ENCODE measurements at places on chromosomes 1 and 21. TPM values are rescaled to one million over a fixed set of nuclear protein-coding genes. Genes with fewer than 3 reads are reported as not detected.

DNA sequence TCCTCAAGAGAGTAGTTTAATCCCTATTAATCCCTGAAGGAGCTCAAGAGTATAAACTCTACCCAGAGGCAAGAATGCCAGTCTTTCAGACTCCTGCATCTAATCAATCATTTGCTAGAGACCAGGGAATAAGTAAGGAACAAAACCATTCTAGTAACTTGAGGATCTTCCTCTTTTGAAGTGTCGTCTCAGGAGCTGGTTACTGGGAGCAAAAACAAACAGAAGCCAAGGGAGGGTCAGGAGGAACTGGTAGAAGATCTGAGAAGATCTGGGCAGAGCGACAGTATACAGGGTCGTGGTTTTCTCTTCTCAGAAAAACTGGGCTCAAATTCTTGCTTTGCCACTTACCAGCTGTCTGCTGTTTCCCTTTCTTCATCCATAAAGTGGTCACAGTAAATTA is 69.3 kb downstream of the RPS6KA1 start:
- H3K4me3 ChIP-seq: no peak overlapping the region
- peak; percentile 39 for DNase-seq
- peaks cover 3% of the 10 kb centered on the region for H3K27me3 ChIP-seq
- H3K4me1 ChIP-seq: no peaks in the 10 kb centered on the region
- H3K36me3 ChIP-seq: no peaks in the 10 kb centered on the region

- no peak overlapping the region for H3K4me3 ChIP-seq
- peak; percentile 93 for DNase-seq
- peak overlapping the region; percentile 79 for H3K27ac ChIP-seq
- H3K4me1 ChIP-seq: peaks cover 44% of the 10 kb centered on the region
- H3K27me3 ChIP-seq: no peaks in the 10 kb centered on the region
Observed at GRCh38 chr1:9438431-9439073, 100.7 kb upstream of the SLC25A33 start.

The ADAM15 gene
- total RNA-seq: 41.8 TPM

GRCh38 chr1:225996946-225997545 is 2.1 kb downstream of the SDE2 start:
- peaks cover 18% of the 10 kb centered on the region for H3K4me1 ChIP-seq
- no peak for DNase-seq
- H3K4me3 ChIP-seq: no peak overlapping the region
- H3K36me3 ChIP-seq: peaks cover 20% of the 10 kb centered on the region
- H3K27ac ChIP-seq: no peak overlapping the region

The WNT2B gene
- total RNA-seq: 7.8 TPM

- peaks cover 39% of the 10 kb centered on the region for H3K4me1 ChIP-seq
- no peaks in the 10 kb centered on the region for H3K27me3 ChIP-seq
- H3K36me3 ChIP-seq: peaks cover 26% of the 10 kb centered on the region
- H3K4me3 ChIP-seq: no peak overlapping the region
- no peak for DNase-seq
Observed at GRCh38 chr1:11156441-11156840, 32.7 kb upstream of the ANGPTL7 start.

DNA sequence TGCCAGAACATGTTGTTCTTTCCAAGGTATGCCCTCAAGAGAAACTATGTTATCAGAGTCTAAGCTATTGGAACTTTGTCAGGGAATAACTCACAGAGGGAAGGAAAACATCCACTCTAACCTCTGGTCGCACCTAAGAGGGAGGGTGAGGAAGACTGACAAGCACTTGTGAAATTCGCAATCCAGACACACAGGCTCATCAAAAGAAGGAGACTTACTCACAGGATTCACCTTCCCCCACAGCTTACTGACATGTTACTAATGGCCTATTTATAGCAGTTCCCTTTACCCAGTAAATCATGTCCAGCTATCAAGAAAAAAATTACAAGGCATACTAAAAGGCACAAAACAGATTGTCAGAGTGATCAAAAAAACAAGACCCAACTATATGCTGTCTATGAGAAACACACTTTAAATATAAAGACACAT is 36.9 kb downstream of the WDR64 start:
- DNase-seq: no peak
- H3K4me1 ChIP-seq: no peaks in the 10 kb centered on the region

The OR2T29 gene
- not detected for total RNA-seq

- no peak overlapping the region for H3K27ac ChIP-seq
- no peak overlapping the region for H3K4me3 ChIP-seq
- no peaks in the 10 kb centered on the region for H3K27me3 ChIP-seq
- H3K36me3 ChIP-seq: no peaks in the 10 kb centered on the region
Observed at GRCh38 chr1:79196211-79196610, 189.7 kb upstream of the ADGRL4 start.

DNA sequence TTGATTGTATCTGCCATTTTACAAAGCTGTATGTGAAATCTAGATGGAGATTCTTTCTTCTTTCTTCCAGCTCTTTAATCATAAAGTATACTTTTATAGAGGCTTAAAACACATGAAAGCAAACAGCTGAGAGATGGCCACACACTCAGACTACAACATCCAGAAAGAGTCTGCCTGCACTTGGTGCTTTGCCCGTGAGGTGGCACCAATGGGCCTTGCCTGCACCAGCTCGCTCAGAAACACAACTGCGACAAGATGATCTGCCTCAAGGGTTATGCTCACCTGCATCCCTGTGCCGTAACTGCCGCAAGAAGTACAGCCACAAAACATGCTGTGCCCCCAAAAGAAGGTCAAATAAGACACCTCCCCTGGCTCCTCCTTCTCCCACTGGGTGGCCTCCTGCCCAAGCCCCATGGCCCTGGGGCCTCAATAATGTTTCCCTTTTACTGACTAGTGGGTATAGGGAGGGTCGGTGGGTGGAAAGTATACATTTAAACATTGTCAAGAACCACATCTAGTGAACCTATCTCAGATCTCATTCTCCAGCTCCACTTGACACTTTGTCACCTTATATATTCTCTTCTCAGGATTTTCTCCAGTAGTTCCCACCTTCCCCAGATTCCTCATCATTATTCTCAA is 66.7 kb upstream of the ANGPTL3 start:
- H3K27ac ChIP-seq: no peak overlapping the region
- peaks cover 16% of the 10 kb centered on the region for H3K36me3 ChIP-seq
- H3K4me3 ChIP-seq: no peak overlapping the region
- peak; percentile 40 for DNase-seq
- no peaks in the 10 kb centered on the region for H3K27me3 ChIP-seq

DNA sequence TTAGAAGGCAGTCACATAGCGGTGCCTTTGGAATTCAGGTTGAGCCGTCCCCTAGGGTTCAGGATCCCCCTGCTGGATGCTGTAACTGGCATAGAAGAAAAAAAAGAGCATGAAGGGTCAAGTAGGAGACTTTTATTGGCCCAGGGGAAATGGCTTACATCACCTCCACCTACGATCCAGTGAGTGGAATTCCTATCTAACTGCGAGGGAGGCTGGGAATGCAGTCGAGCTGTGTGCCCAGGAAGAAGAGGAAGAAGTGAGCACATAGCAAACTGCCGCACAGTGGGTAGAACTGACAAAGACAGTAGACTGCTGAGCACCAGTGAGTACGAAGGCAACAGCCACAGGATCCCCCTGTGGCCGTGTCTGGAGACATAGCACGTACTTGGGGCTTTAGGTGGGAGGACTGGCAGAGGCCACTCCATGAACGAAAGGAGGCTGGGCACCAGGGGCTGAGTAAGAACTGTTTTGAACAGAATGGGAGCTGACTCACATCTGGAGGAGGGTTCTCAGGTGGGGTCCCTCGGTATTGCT is 79.2 kb downstream of the RNF220 start:
- no peak for DNase-seq
- peaks cover 5% of the 10 kb centered on the region for H3K4me1 ChIP-seq
- H3K4me3 ChIP-seq: no peak overlapping the region
- no peak overlapping the region for H3K27ac ChIP-seq
- H3K36me3 ChIP-seq: no peaks in the 10 kb centered on the region

The B3GALT5 gene
- 0.27 TPM for total RNA-seq

DNA sequence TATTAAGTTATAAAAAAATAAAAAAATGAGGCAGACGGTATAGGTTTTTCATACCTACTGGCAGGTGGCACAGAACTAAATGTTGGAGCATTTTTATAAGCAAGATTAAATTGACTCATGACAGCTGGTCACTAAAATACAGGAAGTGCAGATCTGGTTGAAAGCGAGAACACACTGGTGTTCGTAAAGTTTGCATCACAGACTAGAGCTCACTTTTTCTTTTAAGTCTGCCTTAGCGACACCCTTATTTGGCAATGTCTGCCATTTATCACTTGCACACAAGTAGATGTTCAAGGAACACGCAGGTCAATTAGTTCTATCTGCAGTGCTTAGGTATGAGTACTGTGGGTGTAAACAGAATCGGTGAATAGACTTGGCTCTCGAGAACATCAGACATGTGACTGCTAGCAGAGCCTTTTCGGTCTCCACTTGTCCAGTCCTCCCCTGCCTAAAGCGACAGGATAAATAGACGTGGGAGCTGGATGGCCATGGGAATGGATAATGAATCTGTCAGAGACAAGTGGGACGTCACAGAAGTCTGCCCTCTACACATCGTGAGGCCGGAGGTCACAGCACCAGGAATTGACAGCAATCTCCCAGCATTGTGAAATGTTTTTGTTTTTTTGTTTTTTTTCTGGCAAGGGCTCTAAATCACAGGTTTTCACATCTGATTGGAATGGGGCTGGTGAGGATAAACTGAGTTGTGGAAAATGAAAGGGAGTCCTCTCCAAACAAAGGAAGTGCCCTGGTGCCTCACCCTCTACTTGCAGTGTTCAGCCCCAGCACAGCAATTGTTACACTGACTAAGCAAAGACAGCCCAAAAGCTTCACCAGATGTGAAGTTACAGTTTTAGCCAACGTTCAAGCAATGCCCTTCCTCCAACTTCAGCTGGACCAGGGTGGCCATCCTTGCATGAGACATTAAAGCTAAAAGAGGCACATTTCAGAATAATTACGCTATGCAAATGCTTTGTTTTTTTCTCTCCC is 248.9 kb downstream of the NTNG1 start:
- H3K27me3 ChIP-seq: no peaks in the 10 kb centered on the region
- H3K4me1 ChIP-seq: no peaks in the 10 kb centered on the region
- H3K36me3 ChIP-seq: no peaks in the 10 kb centered on the region
- H3K4me3 ChIP-seq: no peak overlapping the region
- DNase-seq: no peak
- no peak overlapping the region for H3K27ac ChIP-seq

The SPRR2E gene
- total RNA-seq: not detected

The CFAP45 gene
- 0.22 TPM for total RNA-seq

DNA sequence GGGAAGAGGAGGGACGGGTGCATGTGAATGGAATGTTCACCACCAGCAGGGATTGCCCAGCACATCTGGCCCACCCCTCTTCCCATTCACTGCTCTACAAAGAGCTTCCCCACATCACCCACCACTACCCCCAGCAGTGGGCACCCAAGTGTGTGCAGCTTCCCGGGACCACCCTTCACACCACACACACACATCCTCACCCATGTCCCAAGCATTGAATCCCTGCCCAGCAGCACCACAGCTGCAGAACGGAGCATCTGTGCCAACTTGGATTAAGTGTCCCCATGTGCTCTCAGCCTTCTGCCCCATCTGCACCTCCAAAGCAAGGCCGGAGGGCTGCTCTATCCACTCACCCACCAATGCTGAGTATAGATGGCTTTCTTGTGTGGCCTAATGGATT is 141.4 kb downstream of the PSMG1 start:
- no peaks in the 10 kb centered on the region for H3K36me3 ChIP-seq
- peaks cover 17% of the 10 kb centered on the region for H3K4me1 ChIP-seq
- no peaks in the 10 kb centered on the region for H3K27me3 ChIP-seq
- no peak overlapping the region for H3K27ac ChIP-seq
- H3K4me3 ChIP-seq: no peak overlapping the region

- peak; percentile 72 for DNase-seq
- H3K4me1 ChIP-seq: peaks cover 5% of the 10 kb centered on the region
- H3K4me3 ChIP-seq: no peak overlapping the region
- no peaks in the 10 kb centered on the region for H3K27me3 ChIP-seq
- H3K36me3 ChIP-seq: no peaks in the 10 kb centered on the region
- no peak overlapping the region for H3K27ac ChIP-seq
Observed at GRCh38 chr1:236608930-236609726, 4.8 kb upstream of the HEATR1 start.

GRCh38 chr1:67564193-67564592 is 120.8 kb upstream of the GADD45A start:
- H3K4me1 ChIP-seq: peaks cover 17% of the 10 kb centered on the region
- no peak overlapping the region for H3K4me3 ChIP-seq
- DNase-seq: no peak

- H3K4me1 ChIP-seq: no peaks in the 10 kb centered on the region
- H3K27me3 ChIP-seq: no peaks in the 10 kb centered on the region
- no peak overlapping the region for H3K27ac ChIP-seq
- no peak overlapping the region for H3K4me3 ChIP-seq
- peak; percentile 20 for DNase-seq
- peaks cover 23% of the 10 kb centered on the region for H3K36me3 ChIP-seq
Observed at GRCh38 chr1:28282426-28283407, 23.4 kb downstream of the SESN2 start.

- no peak for DNase-seq
- H3K36me3 ChIP-seq: no peaks in the 10 kb centered on the region
- H3K4me1 ChIP-seq: no peaks in the 10 kb centered on the region
- peaks cover 4% of the 10 kb centered on the region for H3K27me3 ChIP-seq
- H3K27ac ChIP-seq: no peak overlapping the region
Observed at GRCh38 chr1:233651563-233652233, 37.8 kb downstream of the KCNK1 start.

- no peak for DNase-seq
- H3K4me1 ChIP-seq: peaks cover 25% of the 10 kb centered on the region
- no peak overlapping the region for H3K27ac ChIP-seq
- no peak overlapping the region for H3K4me3 ChIP-seq
- no peaks in the 10 kb centered on the region for H3K36me3 ChIP-seq
- H3K27me3 ChIP-seq: no peaks in the 10 kb centered on the region
Observed at GRCh38 chr1:7232441-7233236, 447.4 kb downstream of the CAMTA1 start.

The ALX3 gene
- not detected for total RNA-seq

Measured in muscle of leg (tissue), 16 donors.